ENCODE measurements at places on chromosomes 2 and 18. TPM values are rescaled to one million over a fixed set of nuclear protein-coding genes. Genes with fewer than 3 reads are reported as not detected.

Gene RNF125
- 16.3 TPM for total RNA-seq

DNA sequence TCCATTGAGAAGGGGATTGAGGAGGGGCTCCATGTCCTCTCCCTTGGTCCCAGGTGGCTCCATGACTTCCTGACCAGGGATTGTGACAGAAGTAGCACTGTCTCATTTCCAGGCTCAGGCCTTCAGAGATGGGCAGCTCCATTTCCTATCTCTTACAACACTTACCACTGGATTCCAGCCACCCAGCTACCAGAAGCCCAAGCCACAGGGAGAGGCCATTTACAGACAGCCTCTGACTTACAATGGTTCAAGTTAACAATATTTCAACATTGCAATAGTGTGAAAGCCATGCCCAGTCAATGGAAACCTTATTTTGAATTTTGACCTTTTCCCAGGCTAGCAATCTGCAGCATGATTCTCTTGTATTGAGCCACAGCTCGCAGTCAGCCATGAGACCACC is 164.9 kb upstream of the AGAP1 start:
- no peak for DNase-seq

- DNase-seq = no peak
These were observed 181.7 kb upstream of the ALPP start for GRCh38 chr2:232196802-232197201.

DNA sequence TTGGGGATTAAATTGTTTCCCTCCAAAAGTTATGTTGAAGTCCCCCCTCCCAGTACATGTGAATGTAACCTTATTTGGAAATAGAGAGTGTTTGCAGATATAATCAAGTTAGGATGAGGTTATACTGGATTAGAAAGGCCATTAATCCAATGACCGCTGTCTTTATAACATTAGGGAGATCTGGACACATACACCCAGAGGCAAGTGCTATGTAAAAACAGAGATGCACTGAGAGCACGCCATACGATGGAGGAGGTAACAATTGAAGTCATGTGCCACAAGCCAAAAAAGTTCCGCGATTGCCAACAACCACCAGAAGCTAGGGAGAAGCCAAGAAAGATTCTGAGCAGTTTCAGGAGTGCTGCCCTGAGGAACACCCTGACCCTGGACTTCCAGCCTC is 153.3 kb downstream of the RNF144A start:
- DNase-seq = no peak

GRCh38 chr2:60355849-60356261 is 197.6 kb downstream of the BCL11A start:
- DNase-seq = no peak

DNA sequence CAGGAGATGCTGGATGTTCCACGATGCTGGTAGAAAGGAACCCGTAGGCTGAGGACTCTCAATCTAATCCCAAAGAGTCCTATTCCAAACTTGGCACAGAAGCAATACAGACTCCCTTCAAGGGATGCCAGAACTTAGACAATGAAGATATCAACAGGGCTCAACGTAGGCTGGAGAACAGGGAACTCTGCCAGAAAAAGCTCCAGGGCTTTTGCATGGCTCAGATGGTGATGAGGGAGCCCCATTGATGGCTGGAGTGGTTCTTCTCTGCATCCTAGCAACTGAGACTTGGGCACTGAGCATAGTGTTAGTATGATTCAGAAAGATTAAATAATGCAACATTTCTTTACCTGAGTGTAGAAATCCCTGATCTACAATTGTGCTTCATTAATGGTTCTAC is 117.2 kb upstream of the NCK2 start:
- no peak for DNase-seq

- DNase-seq = no peak
These were observed 735.5 kb downstream of the CBLN2 start for GRCh38 chr18:71808616-71809015.

Gene SKA1
- 5.8 TPM for total RNA-seq

GRCh38 chr2:77831060-77831459 is 308.9 kb upstream of the LRRTM4 start:
- no peak for DNase-seq

GRCh38 chr18:3069671-3070433 is 56.9 kb upstream of the LPIN2 start:
- no peak for DNase-seq

- no peak for DNase-seq
These were observed 35.5 kb upstream of the SLC35F5 start for GRCh38 chr2:113791697-113792590.

DNA sequence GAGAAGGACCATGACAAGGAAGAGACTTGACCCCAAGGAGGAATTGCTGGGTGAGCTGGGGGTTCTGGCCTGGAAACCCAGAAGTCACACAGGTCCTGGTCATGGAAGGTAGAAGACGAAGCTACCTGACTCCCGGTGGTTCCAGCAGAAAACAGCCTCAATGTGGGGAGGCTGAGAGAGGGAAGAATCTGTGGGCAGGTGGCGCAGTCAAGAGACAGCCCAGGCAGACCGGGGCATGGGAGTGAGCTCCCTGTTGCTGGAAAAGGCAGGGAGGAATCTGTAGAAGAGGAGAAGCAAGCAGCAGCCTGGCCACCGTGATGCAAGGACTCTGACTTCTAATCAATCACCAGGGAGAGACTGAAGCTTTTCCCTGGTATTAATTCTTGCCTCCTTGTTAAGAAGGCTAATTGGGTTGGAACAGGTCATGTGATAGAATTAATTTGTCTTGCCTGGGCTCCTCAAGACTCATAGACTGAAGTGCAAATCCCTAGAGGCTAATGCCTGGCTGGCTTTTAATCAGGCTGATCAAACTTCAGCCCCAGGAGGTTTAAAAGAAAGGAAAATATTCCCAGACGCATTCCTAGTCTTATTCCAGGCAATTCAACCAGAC is 30.1 kb downstream of the CNGA3 start:
- no peak for DNase-seq

DNA sequence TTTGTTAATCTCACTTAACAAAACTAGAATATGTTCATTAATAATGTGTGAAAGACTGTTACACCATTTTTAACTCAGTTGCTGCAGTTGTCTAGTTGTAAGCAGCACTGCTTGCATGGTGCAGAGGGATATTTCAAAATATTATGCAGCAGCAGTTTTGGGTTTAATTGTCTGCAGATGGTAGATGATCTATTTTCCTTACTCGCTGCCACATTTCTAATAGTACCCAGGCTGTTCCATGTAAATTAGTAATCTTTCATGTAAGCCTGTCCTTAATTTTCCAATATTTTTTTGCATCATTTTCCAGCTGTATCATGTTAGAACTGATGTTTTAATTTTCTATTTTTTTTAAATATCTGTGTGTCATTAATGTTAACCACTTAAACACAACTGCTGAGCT is 488.1 kb upstream of the RAB12 start:
- no peak for DNase-seq

Gene SMYD5
- 20.3 TPM for total RNA-seq

All from Peyer's patch (tissue), 4 donors.